ENCODE measurements at places on chromosomes 2 and 18.

- DNase-seq, result no peak
Observed at GRCh38 chr2:69149631-69150215, 136.7 kb downstream of the ANTXR1 start.

GRCh38 chr2:241359481-241360045, 3.5 kb downstream of the FARP2 start:
- no peak for DNase-seq

DNA sequence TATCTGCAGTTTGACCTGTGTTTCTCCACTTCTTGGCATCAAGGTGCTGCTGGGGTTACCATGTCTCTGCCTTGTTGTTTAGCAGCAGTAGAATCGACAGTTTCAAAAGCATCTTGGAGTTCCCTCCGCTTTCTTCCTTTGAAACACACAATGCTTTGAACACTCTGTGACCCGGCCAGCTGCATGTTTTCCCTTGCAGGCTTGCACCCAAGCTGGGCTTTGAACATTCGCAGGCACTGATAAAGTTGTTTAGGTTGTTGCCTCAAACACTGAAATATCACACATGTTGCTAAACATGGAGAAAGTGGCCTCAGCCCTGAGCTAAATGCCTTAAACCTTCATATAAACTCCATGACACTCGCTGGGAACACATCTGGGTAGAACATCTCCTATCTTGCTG, 251.7 kb downstream of the TSN start:
- no peak for DNase-seq

GRCh38 chr2:72037261-72037666, 110.4 kb downstream of the CYP26B1 start:
- no peak for DNase-seq

DNA sequence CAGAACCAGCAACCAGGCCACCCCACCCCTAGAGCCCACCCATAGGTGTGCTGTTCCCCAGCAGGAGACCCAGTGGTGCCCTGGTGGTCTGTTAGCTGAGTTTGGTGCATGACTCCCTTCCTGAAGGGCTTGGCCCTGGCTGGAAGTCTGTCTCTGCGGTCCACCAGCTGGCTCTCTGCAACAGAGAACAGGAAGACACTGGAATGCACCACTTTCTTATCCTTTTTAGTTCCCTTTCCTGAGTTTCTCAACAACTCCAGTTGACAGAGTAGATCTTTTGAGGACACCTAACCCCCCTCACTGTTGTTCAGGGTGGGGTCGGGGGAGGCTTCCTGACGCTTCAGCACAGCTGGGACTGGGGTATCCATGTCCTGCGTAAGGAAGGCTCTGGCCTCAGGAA, 11.9 kb upstream of the RPL37A start:
- no peak for DNase-seq

DNA sequence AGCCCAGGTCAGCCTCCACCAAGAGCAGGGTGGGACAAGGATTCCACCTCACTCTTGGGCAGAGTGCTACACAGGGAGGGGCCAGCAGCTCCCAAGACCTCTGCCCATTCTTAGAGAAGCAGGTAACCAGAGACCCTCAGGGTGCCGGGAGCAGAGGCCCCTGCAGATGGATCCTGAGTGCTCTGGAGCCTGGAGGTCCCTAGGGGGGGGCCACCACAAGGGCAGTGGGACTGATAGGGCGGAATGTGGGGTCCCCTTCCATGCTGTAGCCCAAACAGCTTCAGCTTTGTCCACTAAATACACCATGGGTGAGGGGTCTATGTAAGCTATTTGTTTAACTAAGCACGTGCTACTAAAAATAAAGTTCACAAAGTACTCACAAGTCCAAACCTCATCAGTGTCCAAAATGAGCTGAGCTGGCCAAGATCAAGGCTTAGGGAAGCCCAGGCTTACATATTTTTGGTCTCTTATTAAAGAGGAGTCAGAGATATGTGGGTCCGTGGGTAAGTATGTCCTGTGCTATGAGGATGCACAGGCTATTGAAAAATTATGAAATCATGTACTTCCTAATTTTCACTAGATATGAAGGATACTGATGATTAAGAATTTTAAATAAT, 21.5 kb upstream of the GPC1 start:
- DNase-seq, result no peak

DNA sequence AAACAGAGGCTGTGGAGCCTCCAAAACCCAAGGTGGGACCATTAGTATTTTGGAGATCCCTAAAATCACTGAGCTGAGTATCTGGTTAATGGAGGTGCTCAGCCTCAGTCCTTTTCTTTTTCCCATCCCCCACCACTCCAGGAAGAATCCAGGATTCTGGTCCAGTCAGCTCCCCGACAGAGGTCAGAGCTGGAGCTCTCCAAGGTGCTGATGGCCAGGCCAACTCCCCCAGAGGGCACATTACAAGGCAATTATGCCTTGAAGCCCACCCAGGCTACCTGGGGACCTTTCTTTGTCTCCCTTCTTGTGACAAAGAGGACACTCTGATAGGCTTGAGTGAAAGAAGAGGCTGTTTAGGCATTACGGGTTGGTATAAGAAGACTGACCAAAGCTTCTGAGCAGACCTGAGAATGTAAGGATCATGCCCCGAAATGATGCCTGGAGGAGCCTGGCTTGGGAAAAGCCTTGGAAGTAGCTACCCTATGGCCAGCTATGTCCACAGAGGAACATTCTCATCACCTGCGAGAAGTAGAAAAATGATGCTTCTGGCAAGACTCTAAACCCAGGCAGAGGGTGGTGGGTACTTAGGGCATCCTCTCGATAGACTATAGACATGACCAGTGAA, 102.5 kb upstream of the LDAH start:
- no peak for DNase-seq

GRCh38 chr2:166081131-166081632, 46.6 kb downstream of the SCN1A start:
- no peak for DNase-seq

DNA sequence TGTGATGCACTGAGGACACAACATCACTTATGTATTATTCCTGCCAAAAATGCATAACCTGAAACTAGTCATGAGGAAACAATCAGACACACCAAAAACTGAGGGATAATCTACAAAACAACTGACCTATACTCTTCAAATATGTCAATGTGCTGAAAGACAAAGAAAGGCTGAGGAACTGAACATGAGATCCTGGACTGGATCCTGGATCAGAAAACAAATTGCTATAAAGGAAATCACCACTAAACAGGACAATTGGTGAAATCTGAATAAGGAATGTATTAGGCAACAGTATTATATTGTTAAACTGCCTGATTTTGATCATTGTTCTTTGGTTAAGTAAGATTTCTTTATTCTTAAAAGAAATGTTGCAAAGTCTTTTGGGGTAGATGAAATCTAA, 28.8 kb downstream of the CUL3 start:
- DNase-seq, result no peak

DNA sequence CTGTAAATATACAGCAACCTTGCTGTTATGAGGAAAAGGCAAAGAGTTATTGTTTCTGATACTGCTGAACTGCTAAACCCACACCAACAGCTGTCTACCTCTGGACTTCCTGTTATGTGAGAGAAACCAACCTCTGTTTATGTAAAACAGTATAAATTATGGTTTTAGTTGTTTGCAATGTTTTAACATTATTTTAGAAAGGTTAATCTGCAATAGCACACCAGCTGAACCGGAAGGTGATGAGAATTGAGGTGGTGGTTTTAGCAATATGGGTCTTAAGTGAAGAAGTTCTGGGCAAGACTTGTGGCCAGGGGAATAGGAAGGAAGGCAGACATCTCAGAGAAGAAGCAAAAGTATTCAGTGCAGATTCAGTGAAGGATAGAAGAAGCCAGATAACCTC, 237.8 kb downstream of the PLCL1 start:
- DNase-seq, result no peak

GRCh38 chr2:25232248-25232825, 64.0 kb upstream of the POMC start:
- DNase-seq, result no peak

DNA sequence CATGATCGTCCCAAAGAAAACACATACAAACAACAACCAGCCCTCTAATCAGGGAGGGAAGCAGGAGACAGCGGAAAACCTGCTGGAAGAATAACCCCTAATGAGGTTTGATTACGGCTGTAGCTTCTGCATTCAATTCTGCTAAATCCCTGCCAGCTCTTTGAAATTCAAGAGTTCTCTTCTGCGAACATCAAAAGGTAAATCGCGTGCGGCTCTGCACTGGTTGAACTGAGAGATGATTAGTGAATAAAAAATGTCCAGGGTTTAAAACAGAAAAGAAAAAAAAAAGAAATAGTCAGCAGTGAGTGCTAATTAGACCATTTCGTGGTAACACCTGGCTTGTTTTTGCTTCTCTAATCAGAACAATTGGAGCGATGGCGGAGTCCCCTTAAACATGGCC, 153.0 kb upstream of the CAPN13 start:
- DNase-seq, result no peak

GRCh38 chr18:12424252-12424651, 16.5 kb downstream of the PRELID3A start:
- DNase-seq, result no peak

GRCh38 chr2:231190531-231191197, 7.8 kb upstream of the ARMC9 start:
- DNase-seq, result no peak

DNA sequence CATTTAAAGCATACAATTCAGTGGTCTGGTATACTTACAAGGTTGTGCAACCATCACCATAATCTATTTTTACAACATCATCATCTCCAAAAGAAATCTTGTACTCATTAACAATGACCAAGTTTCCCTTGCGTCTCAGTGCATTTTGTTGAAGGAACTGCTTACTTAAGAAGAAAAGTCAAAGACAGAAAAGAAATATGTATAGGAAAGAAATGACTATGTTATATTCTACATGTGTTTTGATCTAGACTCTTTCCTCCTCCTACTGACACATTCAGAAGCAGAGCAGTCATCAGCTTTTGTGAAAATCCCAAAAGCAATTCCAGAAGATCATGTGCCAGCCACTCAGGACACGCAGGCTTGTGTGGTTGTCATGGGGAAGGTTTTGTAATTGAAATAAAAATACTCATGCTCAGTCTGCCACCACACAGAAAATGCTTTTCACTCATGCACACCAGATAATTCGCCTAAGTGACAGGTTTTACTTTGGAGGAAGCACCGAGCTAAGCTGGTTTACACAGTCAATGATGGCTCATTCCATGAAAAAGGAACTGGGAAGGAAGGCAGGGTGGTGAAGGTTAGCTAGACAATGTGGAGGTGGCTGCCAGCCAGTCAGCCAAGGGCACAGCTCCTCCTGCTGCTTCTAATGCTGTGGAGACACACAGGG, 158.5 kb upstream of the REV1 start:
- peak; percentile 62 for DNase-seq

GRCh38 chr2:65045651-65046050, 10.6 kb upstream of the CEP68 start:
- no peak for DNase-seq

DNA sequence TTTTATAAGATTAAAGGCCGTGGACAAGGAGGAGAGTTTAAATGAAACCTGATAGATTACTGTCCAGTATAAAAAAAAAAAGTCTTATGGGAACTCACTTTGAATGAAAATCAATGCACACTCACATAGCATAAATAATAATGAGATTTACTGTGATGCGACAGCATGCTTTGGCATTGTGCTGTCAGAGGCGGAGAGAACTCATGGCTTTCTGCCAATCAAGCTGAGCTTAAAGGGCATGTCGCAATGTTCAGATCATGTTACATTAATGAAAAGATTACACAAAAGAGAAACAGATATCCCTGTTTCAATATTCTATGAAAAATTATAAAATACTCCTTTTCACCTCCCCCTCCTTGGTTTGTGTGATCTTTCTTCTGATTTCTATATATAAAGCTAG, 310.8 kb downstream of the ERBB4 start:
- peak; percentile 73 for DNase-seq

- no peak for DNase-seq
Observed at GRCh38 chr18:44309185-44309584, 371.5 kb upstream of the SETBP1 start.

GRCh38 chr18:8858888-8859511, 153.6 kb downstream of the MTCL1 start:
- DNase-seq, result peak; percentile 90

DNA sequence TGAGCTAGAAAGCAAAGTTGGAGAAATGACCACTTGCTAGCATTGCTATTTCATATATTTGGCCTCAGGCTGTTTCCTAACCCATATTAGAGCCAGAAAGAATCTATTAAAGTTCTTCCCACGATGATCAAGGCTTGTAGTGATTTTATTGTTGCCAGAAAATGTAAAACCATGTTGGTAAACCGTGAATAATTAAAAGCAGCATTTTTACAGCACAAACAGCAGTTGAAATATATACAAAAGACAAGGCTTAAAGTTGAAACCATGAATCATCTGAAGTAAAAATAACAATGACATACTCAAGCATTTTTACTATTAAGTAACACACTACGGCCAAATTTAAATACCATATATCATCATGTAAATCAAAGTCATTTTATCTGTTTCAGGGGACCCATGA, 27.7 kb upstream of the DSC3 start:
- no peak for DNase-seq

DNA sequence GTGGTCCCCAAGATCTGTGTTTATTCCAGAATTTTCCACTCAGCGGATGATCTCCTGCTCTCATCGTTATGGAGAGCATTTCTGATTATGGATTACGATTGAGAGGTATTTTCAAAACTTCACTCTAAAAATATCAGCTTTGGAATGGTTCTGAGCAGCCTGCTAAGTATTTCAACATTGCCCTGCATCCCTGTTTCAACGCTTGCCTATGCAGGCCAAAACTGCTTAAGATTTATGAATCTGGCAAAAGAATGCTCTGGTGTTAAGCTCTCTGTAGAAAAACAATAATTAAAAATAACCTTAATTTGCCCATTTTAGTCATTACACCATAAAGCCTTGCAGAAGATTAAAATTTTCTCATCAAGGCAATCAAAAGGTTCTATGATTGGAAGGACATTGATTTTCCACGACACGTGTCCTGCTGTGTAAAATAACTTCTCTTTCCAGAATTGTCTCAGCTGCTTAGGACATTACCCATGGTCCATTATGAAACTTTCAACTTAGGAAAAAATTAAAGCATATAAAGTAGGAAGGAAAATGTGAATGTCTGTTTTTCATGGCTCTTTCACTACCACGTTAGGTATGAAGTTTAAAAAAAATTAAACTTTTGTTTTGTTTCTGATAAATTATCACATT, 229.9 kb downstream of the ACKR3 start:
- DNase-seq, result no peak

DNA sequence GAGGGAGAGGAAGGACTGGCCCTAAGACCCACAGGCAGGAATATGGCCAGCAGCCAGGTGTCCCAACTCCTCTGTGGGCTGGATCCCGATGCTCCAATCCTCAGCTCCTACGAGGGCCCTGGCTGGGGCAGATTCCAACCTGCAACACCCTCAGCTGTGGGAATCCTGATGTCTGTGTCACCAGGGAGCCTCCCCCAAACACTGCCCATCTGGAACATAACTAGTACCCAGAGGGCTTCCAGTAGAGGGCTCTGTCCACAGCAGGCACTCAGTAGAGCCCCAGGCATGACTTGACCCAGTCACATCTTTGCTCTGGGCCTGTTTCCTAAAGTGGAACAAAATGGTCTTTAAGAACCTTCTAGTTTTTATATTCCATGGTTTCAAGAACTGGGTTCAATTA, 20.6 kb upstream of the LOXHD1 start:
- DNase-seq, result no peak
